ENCODE measurements at places on chromosomes 3 and 15.

GRCh38 chr15:38059665-38060064 lies 125.2 kb downstream of the TMCO5A start:
- no peak for DNase-seq

GRCh38 chr15:84658080-84658787 lies at the start of gene NMB:
Gene NMB, minus strand, starts transcription at chr15:84658199. Its CDS starts 47 bp downstream, at chr15:84658152.
- peak; percentile 79 for DNase-seq

DNA sequence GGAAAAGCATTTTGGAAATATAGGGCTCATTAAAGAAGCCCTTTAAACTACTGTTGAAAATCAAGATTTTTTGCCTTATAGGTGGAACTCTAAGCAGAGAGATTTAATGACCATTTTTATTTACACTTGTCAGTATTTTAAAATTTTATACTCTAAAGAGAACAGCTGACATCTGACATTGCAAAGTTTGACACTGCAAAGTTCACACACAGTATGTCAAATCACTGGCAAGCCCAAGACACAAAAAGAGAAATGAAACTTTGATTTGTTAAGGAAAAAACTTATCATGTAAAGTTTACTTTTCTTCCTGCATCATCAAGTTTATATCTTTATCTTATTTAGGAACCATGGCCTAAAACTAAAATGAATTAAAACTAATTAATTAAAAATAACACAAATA lies 40.2 kb downstream of the DPH6 start:
- no peak for DNase-seq

DNA sequence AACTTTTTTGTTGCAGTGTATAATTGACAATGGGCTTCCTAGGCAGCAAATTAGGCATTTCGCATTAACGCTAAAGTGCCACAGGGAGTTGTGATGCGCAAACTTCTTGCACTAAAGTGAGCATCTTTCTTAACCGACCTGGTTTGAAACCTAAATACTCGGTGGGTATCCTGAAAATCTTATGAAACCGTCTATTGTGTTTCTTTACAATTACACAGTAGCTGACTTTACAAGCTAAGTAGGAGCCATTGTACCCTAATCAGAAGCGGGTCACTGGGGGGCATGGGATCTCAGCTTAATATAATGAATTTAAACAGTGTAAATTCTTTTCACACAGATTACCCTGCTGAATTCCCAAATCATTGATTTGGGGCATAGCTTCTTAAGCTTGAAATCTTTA lies 328.0 kb downstream of the KCNH8 start:
- DNase-seq = no peak

DNA sequence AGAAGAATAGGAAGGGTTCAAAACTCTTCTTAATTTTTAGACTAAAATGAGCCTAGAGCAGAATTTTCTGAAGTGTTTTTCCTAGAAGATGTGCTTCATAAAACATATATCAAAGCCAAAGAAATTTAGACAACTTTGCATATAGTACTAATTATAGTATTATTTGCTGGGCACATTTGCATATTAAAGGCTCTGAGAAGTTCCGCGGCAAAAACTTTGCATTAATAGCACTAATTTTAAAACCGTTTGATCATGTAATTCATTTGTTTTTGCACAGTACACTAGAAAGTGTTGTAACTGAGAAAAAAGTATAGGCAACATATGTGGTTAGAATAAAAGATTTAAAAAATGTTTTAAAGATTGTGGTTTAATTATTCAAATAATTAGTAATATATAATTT lies 412.0 kb upstream of the NR2F2 start:
- no peak for DNase-seq

DNA sequence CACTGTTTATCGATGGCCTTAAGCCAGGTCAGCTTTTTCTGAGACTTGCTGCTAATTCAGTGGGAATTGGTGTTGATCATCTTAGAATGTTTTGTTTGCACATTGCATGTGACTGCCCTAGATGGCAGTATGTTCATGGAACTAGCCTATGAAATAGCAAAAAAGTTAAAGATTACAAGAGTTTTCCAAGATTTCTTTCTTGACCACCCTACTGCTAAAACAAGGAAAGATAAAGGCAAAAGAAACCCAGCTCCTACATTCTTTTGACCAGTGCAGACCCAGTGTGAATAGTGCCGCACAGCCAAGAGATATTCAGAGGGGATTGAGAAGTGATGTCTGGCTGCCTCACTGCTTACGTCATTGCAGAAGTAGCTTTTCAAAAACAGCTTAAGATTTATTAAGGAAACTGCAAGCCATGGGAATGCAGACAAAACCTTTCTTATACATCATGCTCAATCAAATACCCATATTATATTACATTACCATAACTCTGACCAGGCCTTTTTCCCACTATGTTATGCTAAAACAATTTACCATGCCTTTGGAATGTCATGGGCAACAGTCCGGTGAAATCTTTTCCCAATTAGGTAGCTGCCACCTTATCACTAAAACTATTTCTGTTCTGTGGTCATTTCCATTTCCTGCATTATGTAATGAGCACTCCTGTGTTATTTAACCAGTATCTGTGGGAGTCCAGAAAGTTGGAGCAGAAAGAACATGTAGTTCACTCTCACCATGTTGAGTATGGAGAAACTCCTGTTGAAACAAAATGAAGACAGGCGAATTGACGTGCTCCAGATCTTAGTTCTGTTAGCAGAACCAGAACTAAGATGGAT lies 6.0 kb downstream of the PHLDB2 start:
- peak; percentile 81 for DNase-seq

DNA sequence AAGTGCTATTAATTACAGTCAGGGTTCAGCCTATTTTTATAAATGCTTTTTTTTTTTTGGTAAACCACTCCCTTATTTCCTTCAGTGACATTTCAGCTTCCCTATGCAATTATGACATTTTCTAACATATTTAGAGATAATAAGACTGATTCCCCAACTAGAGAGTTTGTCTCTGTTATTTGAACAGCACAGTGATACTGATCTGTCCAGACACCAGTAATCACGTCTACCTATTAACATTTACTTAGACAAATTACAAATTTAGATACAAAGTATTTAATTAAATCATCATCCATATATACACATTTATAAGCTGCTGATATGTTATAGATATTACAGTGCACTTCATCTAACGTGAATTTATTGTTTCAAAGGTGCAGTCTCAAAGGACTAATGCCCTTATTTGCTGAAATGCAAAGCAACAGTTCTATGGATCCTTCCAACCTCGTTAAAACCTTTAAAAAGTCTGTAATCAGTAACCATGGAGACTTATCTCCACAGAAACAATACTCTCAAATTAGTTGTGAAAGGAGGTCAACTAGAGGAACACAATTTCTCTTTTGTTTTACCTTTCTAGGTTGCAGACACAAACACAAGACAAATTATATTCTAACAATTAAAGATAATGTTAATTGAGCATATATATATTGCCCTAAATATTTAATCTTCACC lies 1531.1 kb downstream of the SI start:
- DNase-seq = no peak

DNA sequence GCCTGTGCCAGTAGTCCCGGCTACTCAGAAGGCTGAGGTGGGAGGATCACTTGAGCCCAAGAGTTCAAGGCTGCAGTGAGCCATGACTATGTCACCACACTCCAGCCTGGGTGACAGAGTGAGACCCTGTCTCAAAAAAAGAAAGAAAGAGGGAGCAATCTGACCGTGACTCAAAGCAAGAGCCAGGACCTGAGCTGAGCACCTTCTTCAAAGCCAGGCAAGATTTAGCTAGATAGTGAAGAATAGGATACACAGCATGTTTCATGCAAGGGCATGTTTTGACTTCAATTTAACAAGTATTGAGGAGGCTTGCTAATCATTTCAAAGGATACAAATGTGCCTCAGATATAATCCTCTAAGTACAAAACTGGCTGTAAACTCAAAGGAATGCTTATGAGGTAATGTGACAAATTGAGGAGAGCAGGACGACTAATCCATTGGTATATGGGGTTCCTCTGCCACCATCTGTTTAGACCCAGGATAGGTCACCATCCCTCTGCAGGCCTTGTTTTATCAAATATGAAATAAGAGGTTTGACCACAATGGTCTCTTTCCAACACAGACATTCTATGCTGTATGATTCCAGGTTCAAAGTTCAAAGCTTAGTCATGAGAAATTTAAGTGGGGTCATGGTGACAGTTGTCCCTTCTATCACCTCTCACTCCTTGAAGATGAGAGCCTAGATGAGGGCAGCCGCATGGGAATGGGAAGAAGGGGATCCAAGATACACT lies 33.2 kb downstream of the RAB27A start:
- no peak for DNase-seq

GRCh38 chr15:99502661-99503060 lies 63.1 kb upstream of the MEF2A start:
- no peak for DNase-seq

DNA sequence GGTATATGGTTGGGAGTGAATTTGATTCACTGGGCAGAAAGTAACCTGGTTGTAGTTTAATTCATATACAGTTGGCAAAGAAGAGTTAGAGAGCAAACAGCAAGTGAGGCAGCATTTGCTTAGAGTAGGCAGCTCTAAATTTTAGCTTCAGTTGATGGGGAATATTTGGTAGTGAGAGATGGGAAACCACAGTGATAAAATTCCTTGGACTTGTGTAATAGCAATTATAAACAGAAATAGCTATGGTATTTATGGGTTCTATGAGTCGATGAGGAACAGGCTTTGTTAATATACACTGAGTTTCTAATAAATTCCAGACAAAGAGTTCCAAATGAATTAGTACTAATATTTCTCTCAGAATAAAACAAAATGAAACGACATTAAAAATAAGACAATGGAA lies 894.0 kb downstream of the ROBO2 start:
- no peak for DNase-seq

GRCh38 chr3:101847328-101847727 lies 2.0 kb upstream of the NFKBIZ start:
- no peak for DNase-seq

- DNase-seq = no peak
These were observed 390 bp upstream of the AP2M1 start for GRCh38 chr3:184174284-184174645.

GRCh38 chr15:92808598-92809063 lies 91.5 kb upstream of the CHD2 start:
- DNase-seq = no peak

DNA sequence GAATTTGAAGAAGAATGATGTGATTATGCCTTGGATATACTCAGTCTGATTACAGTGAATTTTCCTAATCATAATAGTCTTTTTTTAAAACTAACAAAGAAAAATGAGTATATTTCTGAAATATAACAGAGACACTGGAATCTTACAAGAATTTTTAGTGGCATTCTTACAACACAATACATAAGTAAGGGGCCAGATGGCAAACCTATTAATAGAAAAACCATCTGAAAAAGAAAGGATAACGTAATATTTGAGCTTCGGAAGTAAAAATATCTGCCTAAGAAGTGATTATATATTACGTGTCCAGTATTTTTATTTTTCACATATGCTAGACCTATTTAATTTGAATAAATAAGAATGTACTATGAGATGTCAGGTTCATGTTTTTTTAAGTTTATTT lies 452.8 kb downstream of the NAALADL2 start:
- DNase-seq = no peak

- no peak for DNase-seq
These were observed 444.6 kb downstream of the CNTN4 start for GRCh38 chr3:2543247-2543646.

- no peak for DNase-seq
These were observed 471.4 kb downstream of the RAP2B start for GRCh38 chr3:153633407-153633806.
